COLO829 (cell line): ENCODE measurements at places on chromosomes 2 and 18.

GRCh38 chr2:20532634-20533437, 86.0 kb downstream of the RHOB start:
- DNase-seq = no peak

DNA sequence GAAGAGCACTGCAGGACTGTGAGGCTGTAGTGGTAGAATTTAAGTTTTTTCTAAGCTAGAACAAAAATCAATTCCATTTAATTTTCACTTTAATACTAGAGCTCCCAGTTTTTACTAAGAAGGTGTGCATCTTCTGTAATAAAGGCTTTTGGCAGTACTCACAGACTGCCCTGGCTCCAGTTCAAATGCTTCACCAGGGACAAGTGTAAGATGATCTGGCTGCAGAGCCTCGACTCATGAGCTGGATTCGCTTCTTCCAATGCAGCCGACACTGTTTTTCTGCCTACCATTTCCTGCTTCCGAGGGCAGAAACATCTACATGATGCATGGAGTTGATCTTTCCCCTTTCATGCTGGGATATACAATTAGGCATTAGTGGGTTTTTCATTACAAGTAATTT, 87.0 kb downstream of the FARSB start:
- no peak for DNase-seq

DNA sequence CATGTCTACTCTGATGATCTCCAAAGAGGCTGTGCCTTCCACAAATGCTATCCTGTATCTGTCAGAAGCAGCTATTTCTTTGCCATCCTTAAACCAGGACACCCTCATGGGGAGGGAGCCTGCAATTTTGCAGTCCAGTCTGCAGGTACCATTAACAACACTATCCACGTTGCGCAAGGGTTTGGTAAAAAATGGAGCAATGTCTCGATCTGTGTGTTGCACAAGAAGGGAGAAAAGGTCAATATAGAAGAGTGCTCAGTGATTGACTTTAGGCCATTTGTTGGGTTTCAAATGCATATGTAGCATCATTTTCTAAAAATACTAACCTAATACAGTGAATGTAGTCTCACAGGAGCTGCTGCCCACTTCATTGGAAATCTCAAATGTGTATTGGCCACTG, 74.3 kb downstream of the TTN start:
- DNase-seq = no peak

DNA sequence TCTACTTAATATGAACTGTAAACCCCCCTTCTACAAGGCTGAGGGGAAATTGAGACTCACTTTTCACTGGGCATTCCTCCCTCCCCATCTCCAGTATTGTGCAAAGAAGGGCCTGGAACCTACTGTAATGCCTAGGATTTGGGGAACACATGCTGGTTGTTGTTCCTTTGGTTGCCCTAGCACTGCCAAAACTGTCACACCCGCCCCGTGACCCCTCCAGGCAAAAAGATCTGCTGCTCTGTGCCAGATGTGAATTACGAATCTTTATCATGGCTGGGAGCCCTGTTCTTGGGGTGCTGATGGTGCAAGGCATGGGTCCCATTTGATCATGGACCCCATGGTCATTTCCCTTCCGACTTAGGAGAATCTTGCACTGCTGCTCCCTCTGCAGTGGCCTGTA, 95.4 kb downstream of the CABLES1 start:
- no peak for DNase-seq

- no peak for DNase-seq
These were observed 492.3 kb upstream of the ZEB2 start for GRCh38 chr2:145012214-145012670.

DNA sequence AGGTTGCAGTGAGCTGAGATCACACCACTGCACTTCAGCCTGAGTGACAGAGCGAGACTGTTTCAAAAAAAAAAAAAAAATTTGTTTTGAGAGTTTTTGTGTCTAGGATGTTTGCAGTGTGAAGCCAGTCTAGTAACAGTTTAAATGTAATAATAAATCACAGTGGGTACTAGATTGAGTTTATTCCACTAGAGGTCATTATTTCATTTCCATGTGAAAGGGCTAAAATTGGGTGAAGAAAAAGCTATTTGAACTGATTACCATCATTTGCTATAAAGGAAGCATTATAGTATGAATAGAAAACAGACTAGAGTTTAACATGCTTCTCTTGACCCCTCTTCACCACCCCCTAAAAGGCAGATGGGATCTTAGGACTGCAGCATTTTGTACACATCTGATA, 20.3 kb downstream of the SNRPD1 start:
- DNase-seq = no peak

GRCh38 chr2:121335294-121336290, 50.6 kb upstream of the TFCP2L1 start:
- DNase-seq = no peak

DNA sequence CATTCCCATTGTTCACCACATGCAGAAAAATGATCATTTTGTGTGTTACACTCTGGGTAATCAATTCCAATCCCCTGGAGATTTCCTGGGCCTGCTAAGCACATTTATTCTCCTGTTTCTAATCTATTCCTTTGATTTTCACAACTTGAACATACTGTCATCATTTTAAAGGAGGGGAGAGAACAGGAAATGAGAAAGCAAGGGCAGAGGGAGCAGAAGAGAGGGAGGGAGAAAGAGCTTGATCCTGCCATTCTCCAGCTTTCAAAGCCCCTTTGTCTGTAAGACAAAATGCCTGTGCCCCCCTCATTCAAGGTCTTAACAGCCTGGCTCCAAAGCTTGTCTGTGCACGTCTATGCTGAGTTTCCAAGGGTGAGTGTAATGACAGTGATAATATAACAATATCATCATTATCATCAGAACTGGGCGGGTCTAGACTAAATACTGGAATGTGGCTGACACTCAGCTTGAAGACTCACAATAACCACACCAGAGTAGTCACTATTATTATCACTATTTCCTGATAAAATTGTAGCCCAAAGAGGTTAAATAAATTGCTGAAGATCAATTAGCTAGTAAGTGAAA, 164.4 kb upstream of the KLHL29 start:
- peak; percentile 26 for DNase-seq

- no peak for DNase-seq
These were observed 347.3 kb downstream of the ARHGAP15 start for GRCh38 chr2:143476336-143477087.

DNA sequence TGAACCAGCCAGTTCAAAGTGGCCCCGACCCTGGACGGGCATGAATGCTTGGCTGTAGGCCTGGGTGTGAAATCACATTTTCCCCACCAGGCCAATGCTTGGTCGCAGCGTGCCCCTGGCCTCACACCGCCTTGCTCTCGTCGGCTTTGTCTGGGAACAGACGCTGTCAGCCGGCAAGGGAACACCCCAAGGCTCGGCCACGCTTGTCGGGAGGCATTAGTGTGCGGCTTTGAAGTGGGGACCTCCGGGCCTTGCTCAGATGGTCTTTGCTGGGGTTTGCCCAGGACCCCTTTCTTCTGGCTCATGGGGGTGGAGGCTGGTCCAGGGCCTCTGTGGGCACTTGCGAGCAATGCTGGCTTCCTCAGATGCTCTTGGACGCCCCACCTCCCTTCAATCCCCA, 79.1 kb downstream of the INHBB start:
- DNase-seq = no peak

- no peak for DNase-seq
These were observed 13.1 kb upstream of the LRATD1 start for GRCh38 chr2:14619441-14619840.

- DNase-seq = peak; percentile 63
These were observed 63.4 kb downstream of the MREG start for GRCh38 chr2:215949991-215950404.

- DNase-seq = no peak
These were observed 111.1 kb downstream of the MYT1L start for GRCh38 chr2:2219984-2220383.

DNA sequence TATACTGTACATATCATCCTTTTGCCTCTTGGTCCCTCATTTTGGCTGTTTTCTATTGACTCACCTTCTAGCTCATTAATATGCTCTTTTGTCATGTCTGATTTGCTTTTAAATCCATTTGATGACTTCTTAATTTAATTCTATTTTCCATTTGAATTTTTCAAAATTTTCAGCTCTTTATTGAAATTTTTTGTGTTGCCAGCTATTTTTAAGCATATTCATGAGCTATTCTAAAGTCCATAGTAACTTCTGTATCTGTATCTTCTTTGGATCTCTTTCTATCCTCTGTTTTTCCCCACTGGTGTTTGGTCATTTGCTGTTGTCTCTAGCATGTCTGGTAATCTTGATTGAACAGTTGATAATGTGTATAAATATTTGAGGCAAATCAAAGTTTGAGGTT, 227.8 kb downstream of the NDUFA10 start:
- no peak for DNase-seq
